ENCODE measurements at places on chromosomes 13 and 19.

DNA sequence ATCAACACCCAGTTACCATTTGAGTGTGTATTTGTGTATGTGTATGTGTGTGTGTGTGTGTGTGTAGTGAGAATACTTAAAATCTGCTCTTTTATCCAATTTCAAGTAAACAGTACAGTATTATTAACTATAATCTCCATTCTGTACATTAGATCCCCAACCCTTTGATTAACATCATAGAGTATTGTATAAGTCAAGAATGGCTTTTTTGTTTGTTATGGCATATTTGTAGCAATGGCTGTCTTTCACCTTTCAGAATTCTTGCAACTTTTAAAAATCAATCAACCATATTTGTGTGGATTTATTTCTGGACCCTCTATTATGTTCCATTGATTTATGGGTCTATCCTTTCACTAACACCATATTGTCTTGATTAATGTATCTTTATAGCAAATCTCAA lies 779.3 kb upstream of the MIR17HG start:
- no peak for DNase-seq

DNA sequence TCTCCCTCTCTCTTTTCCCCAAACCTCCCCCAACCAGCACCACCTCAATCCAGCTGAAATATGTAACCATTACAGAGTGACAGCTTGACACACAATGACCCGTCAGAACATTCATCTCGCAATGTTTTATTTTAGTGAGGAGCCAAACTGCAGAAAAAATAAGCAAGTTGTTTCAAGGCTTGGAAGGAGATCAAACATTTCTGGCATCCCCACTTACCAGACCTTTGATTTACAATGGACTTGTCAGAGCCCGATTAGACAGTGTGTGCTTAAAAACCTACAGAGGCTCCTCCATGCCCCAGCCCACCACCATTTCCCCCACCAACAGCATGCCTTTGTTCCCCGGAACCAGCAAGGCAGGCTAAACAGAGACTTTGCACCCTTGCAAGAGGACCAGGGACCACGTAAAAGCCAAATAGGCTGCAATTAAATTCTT lies 382.8 kb upstream of the ZNF507 start:
- no peak for DNase-seq

- DNase-seq, result no peak
Measured at GRCh38 chr13:49586717-49587116, 1.4 kb upstream of the RCBTB1 start.

DNA sequence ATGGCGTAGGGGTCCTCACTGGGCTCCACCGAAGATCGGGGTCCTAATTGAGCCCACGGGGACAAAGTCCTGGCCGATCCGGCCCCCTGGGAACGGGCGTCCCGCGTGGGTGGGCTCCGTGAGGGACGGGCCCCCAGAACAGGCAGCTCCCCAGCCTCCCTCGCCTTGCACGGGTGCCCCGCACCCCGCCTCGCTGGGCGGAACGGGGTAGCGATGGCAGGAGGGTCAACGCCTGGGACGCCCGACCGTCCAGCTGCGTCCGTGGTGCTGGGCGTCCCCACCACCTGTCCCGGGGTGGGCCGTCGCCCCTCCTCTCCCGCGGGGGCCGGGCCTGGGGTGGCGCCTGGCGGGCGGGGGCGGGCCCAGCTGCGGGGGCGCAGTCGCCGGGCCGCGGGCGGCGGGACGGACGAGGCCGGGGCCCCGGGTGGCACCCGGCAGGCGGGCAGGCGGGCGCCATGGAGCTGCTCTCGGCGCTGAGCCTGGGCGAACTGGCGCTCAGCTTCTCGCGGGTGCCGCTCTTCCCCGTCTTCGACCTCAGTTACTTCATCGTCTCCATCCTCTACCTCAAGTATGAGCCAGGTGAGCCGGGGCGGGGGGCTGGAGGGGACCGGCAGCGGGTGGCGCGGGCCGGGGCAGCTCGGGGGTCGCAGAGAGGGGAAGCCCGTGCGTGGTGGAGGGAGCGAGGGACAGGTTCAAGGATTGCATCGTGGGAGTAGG lies at the start of gene TMEM38A:
TSS of gene TMEM38A (plus strand) at position 377 of the 717 bp plus-strand sequence. CDS start at position 456, 79 bp downstream.
- DNase-seq, result peak; percentile 5

GRCh38 chr19:7815325-7815724 lies 14.7 kb upstream of the EVI5L start:
- DNase-seq, result no peak

DNA sequence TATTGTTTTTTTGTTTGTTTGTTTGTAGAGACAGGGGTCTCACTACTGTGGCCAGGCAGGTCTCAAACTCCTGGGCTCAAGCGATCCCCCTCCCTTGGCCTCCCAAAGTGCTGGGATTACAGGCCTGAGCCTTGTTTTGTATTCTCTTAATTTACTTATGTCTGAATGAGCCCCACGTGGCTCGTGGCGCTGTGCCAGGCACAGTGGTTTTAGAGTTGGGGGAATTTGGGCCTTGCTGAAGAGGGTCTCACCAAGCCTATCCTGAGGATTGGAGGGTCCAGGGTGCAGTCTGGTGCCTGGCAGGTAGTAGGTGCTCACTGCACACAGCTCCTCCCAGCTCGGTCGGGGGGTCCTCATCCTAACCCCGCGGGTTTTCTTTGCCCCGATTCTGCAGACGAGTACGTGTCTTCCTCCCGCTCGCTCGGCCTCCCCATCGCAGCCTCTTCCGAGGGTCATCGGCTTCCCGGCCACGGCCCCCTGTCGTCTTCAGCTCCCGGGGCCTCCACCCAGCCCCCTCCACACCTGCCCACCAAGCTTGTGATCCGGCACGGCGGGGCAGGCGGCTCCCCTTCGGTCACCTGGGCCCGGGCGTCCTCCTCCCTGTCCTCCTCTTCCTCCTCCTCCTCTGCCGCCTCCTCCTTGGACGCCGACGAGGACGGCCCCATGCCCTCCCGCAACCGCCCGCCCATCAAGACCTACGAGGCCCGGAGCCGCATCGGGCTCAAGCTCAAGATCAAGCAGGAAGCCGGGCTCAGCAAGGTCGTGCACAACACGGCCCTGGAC lies 12.1 kb upstream of the EHD2 start:
- DNase-seq, result no peak

DNA sequence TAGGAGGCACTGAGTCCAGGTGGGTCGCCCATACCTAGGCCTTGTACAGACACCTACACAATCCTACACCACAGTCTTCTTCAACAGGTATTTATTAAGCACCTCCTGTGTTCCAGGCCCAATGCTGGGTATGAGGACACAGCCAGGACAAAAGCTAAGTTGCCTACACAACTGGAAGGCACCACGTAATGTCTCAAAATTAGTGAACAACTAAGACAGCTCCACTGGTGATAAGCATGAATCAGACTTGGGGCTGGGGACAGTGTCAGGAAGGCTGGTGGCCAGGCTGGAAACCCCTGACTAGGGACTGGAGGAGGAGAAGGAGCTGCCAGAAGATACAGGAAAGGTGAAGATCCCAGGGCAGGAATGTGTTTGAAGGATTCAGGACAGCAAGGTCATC lies 2.4 kb downstream of the SMIM24 start:
- DNase-seq, result no peak

GRCh38 chr13:111269508-111269907 lies 50.9 kb upstream of the TEX29 start:
- DNase-seq, result no peak

- no peak for DNase-seq
Measured at GRCh38 chr13:36880961-36881360, 39.1 kb downstream of the SMAD9 start.

DNA sequence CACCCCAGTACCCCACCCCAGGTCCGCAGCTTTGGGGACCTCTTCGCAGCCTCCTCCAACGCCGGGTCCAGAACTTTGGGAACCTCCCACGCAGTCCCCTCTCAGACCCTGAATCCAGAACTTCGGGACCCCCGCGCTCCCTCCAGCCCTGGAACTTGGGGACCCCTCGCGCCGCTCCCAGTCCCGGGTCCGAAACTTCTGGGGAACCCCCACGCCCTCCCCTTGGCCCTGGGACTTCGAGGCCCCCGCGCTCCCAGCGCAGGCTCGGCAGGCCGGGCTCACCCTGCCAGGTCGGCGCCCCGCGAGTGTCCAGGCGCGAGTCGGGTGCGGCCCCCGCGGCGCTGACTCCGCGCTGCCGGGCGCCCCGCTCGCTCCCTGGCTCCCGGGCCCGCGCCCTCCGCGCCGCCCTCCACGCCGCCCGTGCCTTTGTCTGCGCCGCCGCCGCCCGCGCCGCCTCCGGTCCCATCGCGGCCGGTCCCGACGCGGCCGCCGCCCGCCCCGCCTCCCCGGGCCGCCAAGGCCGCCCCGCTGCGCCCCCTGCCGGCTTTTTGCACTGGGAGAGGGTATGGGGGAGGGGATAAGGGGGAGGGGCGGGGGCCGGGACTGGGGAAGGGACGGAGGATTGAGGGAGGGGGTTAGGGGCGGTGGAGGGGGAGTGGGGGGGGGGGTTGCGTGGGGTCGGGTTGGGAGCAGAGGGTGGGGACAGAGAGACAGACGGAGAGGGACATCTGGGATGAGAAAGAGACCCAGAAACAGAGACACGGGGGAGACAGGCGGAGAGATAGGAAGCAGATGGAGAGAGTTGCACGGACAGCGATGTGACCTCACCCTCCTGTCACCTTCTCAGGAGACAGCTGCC lies at the start of gene HOMER3:
TSS of gene HOMER3 (minus strand) at position 449 of the 859 bp plus-strand sequence. CDS start 2,235 bp downstream, outside the sequence.
- DNase-seq, result peak; percentile 40

GRCh38 chr13:93945621-93946020 lies 533.9 kb downstream of the DCT start:
- no peak for DNase-seq

DNA sequence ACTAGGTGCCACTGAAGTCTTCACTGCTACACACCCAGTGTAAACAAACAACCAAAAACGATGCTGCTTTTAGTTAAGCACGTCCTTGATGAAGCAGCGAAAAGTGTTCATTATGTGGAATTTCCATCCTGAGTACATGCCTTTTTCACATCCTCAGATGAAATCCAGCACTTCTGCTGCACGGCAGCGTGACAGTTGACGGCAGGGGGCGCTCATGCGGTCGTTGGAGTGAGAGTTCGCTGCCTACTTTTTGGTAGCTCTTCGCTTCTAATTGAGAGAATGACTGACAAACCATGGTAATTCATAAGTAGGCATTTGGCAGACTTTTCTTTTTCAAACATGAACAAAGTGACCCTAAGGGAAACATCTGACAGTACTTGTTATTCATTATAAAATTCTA lies 1124.9 kb downstream of the EFNB2 start:
- no peak for DNase-seq

DNA sequence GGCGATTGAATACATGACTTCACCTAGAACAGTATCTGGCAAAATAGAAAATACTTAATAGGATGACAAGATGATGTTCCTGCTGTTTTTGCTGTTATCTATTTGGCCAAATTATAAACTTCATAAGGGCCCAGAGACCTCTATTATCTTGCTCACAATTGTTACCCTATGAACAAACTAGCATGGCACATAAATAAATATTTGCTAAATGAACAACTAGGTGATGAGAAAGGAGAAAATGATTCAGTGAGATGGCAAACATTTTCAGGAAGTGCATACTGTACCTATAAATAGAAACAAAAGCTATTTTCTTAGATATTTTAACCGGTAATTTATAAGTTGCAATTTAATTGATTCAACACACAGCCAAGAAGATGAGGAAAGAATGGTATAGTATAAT lies 78.4 kb downstream of the FAM216B start:
- no peak for DNase-seq

- DNase-seq, result no peak
Measured at GRCh38 chr13:79483086-79483706, 2.2 kb downstream of the NDFIP2 start.

DNA sequence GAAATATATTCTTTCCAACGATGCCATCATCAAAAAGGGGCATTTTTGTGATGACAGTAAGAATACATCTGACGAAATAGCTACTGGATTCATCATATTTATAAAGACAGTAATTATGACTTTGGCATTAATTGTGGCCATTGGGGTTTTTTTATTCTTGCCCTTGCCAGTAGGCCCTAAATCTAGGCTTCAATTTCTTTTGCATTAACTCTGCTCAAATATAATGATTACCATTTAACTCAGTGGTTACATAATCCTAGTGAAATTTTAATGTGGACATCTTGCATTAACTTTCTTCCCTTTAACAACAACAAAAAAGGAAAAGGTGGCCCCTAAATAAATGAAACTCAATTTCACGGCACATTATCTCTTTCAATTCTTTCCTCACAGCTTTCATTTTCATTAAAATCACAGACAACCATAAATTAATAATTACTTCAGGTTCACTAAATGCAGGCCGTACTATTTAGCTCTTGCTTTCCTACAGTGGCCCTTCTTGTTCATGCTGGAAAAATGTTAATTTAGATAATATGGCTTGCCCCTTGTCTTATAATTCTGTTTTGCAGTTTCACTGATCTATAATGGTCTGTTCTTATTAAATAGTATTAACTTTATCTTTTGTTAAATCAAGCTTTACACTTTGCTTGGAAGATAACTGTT lies 615.6 kb downstream of the DACH1 start:
- no peak for DNase-seq

GRCh38 chr19:2702170-2703076 lies at the start of gene GNG7:
TSS of gene GNG7 (minus strand) at chr19:2702694. CDS start at chr19:2520688, 182,006 bp downstream.
- peak; percentile 88 for DNase-seq

DNA sequence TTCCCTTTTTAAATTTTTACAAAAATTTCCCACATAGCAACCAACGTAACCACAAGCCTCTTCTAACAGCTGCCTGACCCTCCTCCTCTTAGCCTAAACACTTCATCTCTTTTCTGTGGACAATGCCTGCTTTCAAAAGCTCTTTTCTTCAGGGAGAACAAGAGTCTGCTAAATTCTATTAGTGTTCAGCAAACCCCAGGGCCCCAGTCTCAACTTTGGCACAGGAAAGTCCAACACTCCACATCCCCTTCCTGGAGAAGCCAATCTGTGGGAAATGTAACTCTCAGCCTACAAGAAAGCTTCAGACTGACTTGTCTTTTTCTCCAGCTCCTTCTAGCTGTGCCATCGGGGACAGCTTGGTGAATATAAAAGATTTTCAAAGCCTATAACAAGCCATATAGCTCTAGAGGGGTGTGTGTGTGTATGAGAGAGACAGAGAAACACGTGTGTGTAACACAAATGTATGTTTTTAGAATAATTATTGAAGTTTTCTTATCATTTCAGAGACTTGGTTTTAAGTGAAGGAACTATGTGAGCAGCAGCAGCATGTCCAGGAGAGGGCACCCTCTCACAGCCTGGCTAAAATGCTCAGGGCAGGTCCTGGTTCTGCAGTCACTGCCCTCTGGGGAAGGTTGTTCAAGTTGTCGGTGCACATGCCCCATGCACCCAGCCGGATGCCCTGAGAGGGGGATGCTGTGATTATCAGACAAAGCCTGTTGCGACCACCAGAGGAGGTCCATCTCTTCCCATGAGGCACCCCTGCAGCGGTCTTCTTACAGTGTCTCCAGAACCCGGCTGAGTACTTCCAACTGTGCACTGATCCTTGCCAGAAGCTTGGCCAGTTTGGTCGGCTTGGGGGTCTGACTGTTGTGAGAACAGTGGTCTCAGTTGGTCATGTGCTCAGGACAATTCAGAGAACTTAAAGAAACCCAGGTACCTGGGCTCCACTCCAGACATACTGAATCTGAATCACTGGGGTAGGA lies 34.4 kb downstream of the CCDC70 start:
- DNase-seq, result no peak

DNA sequence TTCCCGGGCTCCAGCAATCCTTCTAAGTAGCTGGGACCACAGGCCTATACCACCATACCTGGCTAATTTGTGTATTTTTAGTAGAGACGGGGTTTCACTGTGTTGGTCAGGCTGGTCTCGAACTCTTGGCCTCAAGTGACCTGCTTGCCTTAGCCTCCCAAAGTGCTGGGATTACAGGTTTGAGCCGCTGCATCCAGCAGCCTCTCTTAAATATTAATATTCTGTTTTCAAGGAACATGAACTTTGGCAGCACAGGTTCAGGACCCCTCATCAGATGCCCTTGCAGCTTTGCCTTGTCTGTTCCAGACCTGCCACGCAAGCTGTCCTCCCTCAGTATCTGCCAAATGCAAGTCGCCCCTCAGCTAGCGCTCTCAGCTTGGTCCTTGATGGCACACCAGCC lies 166.8 kb downstream of the KCTD15 start:
- no peak for DNase-seq

- DNase-seq, result no peak
Measured at GRCh38 chr13:107576430-107576829, 638.9 kb downstream of the LIG4 start.

Data from stimulated activated CD8-positive, alpha-beta memory T cell treated with anti-CD3 and anti-CD28 coated beads, Interleukin-4, amount 100 ng/mL, for 4 hours (primary cell).